ENCODE measurements at places on chromosomes 6 and 20. TPM values are rescaled to one million over a fixed set of nuclear protein-coding genes. Genes with fewer than 3 reads are reported as not detected.

Gene L3MBTL1
- 17.0 TPM for total RNA-seq

Gene ILRUN
- total RNA-seq: 81.2 TPM

Gene PDYN
- 0.63 TPM for total RNA-seq

Gene CDS2
- 56.2 TPM for total RNA-seq

Gene GNRH2
- total RNA-seq: 0.82 TPM

Gene PRSS35
- total RNA-seq: 2.9 TPM

Gene GSTA2
- total RNA-seq: not detected

Gene RBM24
- total RNA-seq: 0.38 TPM

Gene SLC12A5
- total RNA-seq: 5.9 TPM

Gene BTNL2
- total RNA-seq: not detected

Gene SLC25A27
- total RNA-seq: 9.5 TPM

- no peak for DNase-seq
Measured at GRCh38 chr6:151136141-151136755, 103.5 kb upstream of the AKAP12 start.

GRCh38 chr20:10667560-10668167, 6.1 kb downstream of the JAG1 start:
- DNase-seq: no peak

DNA sequence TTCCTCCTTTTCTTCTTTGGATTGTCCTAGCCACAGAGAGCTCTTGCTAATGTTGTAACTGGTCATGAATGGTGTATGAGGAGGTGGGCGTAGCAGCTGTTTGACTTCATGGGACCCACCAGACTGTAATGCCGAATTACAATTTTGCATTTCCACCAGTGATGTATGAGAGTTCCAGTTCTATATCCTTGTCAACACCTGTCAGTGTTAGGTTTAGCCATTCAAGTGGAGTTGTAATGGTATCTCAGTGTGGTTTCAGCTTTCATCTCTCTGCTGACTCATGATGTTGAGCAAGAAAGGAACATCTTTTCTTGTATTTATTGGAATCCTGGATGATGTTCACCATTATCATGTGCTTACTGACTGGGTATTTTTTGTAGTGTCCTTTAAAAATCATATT, 5.1 kb downstream of the IGF2R start:
- DNase-seq: no peak

DNA sequence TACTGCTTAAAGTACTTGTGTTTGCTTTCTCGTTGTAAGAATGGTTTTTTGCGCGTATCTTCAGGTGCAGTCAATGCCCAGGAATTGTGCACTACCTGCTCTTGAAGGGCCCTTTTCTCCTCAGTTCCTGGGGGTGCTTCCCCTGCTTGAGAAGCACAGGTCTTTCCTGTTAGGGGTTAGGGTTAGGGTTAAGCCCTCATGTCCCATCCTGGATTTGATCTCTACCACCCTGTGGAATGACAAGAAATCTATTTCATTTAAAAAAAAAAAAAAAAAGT, 39.6 kb upstream of the TBXT start:
- DNase-seq: no peak

GRCh38 chr6:149150801-149151398, 166.6 kb upstream of the TAB2 start:
- DNase-seq: no peak

- DNase-seq: no peak
Measured at GRCh38 chr6:15479761-15480160, 183.1 kb downstream of the DTNBP1 start.

GRCh38 chr20:19783966-19784401, 25.9 kb downstream of the RIN2 start:
- no peak for DNase-seq

GRCh38 chr6:168131464-168132415, 52.7 kb upstream of the FRMD1 start:
- DNase-seq: peak; percentile 50

GRCh38 chr20:49811825-49812506, 662 bp upstream of the SLC9A8 start:
- no peak for DNase-seq

- no peak for DNase-seq
Measured at GRCh38 chr6:164303102-164303964, 888.8 kb downstream of the QKI start.

DNA sequence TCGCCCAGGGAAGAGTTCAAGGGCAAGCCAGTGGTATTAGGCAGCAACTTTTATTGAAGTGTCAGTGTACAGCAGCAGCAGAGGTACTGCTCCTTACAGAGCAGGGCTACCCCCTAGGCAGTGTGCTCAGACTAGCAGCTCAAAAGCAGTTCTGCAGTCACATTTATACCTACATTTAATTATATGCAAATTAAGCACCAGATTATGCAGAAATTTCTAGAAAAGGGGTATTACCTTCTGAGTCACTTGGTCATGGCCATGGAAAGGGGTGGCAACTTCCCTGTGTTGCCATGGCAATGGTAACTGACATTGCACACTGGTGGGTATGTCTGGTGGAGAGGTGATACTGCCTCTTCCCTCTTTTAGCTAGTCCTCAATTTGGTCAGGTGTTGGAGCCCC, 2.1 kb upstream of the ZKSCAN4 start:
- no peak for DNase-seq

DNA sequence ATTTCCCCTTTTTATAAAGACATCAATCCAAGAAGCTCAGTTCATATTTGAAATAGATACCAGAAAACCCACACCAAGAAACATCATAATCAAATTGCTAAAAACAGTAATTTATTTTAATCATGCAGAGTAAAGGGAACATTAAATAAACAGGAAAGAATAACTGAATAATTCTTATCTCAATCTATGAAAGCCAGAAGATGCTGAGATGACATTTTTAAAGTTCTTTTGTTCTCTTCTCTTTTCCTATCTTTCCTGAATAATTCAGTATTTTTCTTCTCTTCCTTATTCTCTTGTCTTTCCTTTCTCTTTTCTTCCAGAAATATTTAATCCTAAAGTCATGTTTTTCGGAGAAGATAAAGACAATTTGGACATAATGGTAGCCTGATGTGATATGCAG, 259.0 kb upstream of the OPRM1 start:
- no peak for DNase-seq

DNA sequence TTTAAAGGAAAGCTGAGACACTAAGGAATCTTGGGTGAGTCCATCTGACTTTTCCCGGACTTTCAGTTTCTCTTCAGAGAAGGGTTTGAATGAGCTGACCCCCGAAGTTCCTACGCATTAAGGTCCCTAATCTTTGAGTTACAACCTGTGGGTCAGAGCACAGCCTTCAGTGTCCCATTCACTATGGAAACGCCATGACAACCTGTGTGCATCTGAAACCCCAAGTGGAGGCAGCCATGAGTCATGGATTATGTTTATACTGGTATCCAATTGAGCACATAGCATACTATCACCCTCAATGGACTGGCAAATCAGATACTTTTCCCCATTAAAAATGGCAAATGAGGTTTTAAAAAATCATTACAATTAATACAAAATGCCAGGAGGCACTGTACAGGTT, 11.4 kb downstream of the MYLK4 start:
- no peak for DNase-seq

DNA sequence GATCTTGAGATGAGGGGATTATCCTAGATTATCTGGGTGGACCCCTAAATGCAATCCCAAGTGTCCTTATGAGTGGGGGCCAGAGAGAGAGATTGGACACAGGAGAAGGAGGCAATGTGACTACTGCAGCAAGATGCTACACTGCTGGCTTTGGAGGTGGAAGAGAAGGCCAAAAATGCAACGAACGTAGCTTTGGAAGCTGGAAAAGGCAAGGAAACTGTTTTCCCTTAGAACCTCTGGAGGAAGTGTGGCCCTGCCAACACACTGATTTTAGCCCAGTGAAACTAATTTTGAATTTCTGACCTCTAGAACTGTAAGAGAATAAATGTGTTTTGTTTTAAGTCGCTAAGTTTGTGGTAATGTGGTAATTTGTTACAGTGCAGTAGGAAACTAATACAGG, 15.7 kb downstream of the PPARD start:
- no peak for DNase-seq

DNA sequence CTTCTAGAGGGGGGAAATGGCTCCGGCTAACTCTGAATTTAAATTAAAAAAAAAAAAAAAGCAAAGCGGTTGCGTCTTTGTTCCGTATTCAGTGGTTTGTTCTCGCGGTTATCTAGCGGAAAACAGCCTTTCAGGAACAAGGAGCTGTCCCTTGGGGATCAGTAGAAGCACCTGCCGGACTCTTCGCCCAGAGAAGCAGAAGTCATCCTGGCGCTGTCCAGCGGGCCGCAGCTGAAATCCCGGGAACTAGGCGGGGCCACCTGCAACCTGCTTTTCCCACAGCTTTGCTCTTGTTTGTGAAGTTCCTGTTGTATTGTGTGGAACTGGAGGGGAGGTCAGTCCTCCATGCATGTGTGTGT, 43.9 kb upstream of the GJE1 start:
- peak; percentile 58 for DNase-seq

DNA sequence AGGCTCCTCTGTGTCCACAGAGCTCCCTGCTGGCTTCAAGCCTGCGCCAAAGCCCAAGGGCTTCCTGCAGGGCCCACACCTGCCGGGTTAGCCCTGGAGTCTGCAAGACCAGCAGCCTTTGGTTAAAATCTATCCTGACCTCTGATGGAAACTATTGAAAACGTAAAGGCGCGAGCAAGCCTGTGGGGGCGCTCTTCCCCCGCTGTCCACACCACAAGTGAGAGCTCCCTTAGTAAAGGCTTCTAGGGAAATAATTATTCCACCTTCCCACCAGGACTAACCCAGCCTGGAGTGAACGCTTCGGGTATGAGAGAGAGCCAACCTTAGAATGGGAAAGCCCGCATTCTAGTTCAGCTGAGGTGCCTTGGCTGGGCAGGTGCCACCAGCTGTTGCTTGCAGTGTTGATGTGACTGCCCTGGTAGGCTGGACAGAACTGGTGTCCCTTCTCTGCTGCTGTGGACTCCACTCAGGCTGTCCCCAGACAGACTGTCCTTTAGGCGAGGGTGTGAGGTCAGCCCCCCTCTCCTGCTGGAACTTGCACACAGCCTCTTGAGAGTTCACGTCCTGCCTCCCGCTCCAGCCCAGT, 68.7 kb downstream of the SYTL3 start:
- DNase-seq: peak; percentile 82

DNA sequence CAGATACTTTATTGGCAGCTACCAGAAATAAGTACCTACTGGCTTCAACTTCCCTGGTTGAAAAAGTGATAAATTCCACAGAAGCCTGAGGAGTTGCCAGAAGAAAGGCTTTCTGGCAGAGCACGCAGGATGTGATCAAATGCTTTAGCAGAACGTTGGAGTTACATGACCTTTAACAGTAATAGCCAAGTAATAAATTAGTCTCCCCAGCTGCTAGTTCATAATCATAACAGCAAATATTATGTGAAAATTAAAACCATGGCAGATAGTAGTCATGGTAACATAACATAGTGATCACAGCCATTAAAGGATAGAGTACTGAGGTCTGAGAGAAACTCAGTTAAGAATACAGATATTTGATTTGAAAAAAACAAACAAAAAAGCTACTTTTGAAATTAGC, 567.7 kb downstream of the ADGRB3 start:
- DNase-seq: no peak

GRCh38 chr6:43897571-43898302, 127.7 kb downstream of the VEGFA start:
- DNase-seq: no peak

DNA sequence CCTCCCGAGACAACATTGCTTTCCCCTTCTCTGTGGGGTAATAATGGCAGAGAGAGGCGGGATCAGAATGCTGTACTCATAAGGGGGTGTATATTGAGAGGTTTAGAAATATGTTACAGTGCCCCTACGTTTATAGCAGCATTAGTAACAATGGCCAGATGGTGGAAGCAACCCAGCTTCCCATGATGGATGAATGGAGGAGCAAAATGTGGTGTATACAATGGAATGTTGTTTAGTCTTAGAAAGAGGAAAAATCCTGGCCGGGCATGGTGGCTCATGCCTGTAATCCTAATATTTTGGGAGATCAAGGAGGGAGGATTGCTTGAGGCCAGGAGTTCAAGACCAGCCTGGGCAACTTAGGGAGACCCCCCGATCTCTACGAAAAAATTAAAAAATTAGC, 12.9 kb downstream of the BANF2 start:
- DNase-seq: no peak

- DNase-seq: no peak
Measured at GRCh38 chr6:163716690-163717089, 302.2 kb downstream of the QKI start.

GRCh38 chr20:58515233-58516212, at the start of gene APCDD1L:
APCDD1L (minus strand) TSS chr20:58515399; CDS start chr20:58514707, 692 bp downstream.
- no peak for DNase-seq

GRCh38 chr6:21386744-21387143, 206.8 kb upstream of the SOX4 start:
- no peak for DNase-seq

DNA sequence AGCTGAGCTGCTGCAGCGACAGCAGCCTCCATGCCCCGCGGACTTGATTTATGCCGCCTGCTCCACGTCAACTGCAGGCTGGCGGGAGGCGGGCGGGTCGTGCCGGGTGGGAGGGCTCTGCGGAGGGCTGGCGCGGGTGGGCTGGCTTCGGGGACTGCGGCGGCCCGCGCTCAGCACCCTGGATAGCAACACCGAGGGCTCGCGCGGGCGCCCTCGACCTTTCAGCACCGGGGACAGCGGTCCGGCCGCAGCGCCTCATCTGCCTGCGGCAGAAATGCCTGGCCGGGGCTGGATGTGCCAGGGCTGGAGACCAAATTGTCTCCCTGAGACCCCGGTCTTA, 792 bp downstream of the SNAP25 start:
- DNase-seq: peak; percentile 95

DNA sequence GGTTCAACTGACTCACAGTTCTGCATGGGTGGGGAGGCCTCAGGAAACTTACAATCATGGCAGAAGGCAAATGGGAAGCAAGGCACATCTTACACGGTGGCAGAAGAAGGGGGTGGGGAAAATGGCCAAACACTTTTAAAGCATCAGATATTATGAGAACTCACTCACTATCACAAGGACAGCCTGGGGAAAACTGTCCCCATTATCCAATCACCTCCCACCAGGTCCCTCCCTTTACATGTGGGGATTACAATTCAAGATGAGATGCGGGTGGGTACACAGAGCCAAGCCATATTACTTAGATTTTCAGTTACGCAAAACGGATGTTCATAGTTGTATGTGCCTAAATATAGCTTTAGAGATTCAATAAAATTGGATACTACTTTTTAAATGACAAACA, 25.6 kb downstream of the CYP39A1 start:
- DNase-seq: no peak

- no peak for DNase-seq
Measured at GRCh38 chr6:167588181-167588919, 238.4 kb upstream of the AFDN start.

GRCh38 chr20:7637184-7637583, 303.1 kb downstream of the HAO1 start:
- DNase-seq: no peak

DNA sequence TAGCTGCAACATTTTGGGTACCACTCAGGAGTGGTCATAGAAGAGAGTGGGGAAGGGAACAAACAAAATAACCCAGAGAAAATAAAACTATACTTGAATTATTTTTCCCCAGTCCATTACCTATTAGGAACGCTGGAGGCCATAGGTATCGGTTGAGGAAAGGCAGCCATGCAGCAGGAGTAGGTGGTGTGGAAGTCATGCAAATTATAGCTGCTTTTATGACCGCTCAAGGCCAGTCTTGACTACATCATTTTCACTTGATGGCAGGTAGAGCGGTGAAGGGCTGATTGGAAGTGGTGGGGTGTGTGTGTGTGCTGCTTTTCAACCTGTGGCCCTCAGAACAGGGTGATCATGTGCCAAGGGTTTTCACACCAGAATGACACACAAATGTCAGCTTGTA, 36.5 kb upstream of the KIF13A start:
- DNase-seq: no peak

Measured in H1 (cell line).